Stimulated activated CD8-positive, alpha-beta memory T cell treated with anti-CD3 and anti-CD28 coated beads, Interleukin-2, amount 100 ng/mL, for 1 hour (primary cell): ENCODE measurements at places on chromosomes 5 and 9.

GRCh38 chr9:133113949-133114885, 6.8 kb downstream of the RALGDS start:
- no peak for DNase-seq

GRCh38 chr9:88742483-88742882, 207.5 kb downstream of the NXNL2 start:
- DNase-seq, result no peak

DNA sequence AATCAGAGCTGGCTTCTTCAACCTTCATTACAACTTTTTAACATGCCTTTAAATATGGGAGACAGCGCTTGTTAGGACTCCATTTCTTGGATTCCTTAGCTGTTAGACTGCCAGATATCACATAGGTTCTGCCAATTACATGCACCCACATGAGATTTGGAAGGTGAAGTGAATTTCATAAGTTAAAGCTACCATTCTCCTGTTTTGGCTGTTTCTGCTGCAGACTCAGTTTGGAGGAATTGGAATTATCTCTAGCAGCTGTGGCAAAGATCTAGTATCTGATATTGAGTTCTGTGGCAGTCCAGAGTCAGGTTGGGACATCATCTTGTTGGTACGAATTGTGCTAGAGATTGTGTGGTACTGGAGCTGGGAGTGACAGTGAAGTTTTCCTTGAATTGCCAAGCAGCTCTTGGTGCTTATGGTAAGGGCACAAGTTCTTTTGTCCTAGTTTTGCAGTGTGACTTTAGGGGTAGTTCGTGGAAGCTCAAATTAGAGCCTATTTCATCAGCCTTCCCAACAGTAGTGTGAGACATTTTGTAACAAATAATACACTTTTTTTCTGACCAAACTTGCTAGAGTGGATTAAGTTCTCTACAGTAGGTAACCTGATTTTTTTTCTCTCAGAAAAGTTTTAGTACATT, 9.1 kb upstream of the PJA2 start:
- no peak for DNase-seq

DNA sequence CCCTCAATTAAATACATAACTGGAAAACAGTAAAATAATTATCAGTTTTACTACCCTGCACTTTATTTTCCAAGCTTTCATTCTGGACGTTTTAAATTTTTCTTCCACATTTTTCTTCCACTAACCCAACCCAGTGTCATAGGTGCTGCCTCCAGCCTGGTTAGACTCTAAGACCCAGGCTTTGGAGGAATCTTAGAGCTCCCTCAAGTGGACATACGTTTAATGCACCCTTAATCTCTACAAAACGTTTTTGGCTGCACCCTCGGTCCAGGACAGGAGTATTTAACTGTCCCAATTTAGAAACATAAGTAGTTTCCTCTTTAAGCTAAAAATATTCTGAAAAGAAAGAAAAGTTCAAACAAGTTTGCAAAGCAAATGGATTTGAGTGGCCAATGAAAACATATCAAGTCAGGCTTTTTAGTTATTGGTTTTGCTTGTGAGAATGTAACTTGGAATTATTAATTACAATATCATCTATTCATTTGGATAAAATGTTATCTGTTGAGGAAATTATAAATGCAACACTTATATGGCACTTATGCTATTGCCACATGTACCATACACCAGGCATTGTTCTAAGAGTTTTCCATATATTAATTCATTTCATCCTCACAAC, 38.9 kb downstream of the CDH6 start:
- no peak for DNase-seq

DNA sequence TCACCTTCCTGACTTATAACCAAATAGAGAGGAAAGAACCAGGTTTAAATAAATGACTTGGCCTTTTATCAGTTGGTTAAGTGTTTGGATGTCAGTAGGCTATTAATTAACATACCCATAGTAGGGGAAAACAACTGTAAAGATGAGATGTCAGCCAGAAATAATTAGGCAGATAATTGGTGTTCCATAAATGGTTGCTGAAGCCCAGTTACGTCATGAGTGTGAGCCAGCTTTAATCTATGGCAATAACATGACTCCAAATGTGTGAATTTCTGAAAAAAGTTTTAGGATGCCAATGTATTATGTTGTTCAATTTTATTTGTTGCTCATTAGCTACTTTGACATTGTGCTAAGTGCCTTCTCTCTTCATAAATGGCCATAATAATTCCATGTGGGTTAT, 180.5 kb downstream of the FBXL7 start:
- DNase-seq, result no peak

- DNase-seq, result no peak
These were observed 23.4 kb downstream of the EHMT1 start for GRCh38 chr9:137642118-137642601.

DNA sequence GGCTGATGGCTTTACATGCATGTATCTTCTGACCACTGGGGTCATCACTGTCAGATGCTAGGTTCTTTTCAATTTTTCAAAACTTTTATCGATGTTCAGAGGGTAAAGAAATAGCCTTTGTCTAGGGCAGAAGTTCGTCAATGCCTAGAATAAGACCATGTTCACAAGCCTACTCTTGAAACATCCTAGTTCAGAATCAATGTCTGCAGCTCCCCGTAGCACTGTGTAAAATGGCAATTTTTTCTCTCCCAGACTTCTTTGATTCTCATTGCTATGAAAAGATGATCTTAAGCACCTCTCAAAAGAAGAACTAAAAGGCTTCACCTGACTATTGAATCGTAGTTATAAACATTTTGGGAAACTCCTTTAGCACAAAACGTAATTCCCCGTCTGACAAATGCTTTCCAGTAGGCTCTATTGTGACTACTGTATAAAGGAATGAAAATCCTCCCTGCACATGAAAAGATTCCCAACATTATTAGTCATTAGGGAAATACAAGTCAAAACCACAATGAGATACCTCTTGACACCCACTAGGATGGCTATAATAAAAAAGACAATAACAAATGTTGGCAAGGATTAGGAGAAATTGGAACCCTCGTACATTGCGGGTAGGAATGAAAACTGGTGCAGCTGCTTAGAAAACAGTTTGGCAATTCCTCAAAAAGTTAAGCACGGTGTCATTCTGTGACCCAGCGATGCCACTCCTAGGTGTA, 263.5 kb downstream of the ARHGAP26 start:
- no peak for DNase-seq

GRCh38 chr9:68762570-68762969, 57.5 kb downstream of the PIP5K1B start:
- no peak for DNase-seq

DNA sequence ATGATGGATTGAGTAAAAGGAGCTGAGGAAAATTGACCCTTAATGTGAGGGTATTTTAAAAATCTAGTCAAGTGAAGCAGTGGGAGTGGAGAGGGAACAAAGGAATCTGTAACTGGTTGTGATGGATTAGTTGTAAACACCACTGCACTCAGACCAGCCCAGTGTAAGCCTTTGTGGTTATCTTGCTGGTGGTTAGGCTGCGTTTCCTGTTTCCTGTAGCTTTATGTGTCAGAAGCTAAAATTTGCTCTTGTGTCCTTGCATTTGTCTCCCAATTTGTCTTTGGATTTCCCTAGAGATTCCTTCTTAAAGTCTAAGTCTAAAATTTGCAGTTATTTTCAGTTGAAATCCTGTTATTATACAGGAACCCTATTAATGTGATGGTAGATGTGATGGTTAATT, 6.3 kb downstream of the IFNA21 start:
- DNase-seq, result no peak

DNA sequence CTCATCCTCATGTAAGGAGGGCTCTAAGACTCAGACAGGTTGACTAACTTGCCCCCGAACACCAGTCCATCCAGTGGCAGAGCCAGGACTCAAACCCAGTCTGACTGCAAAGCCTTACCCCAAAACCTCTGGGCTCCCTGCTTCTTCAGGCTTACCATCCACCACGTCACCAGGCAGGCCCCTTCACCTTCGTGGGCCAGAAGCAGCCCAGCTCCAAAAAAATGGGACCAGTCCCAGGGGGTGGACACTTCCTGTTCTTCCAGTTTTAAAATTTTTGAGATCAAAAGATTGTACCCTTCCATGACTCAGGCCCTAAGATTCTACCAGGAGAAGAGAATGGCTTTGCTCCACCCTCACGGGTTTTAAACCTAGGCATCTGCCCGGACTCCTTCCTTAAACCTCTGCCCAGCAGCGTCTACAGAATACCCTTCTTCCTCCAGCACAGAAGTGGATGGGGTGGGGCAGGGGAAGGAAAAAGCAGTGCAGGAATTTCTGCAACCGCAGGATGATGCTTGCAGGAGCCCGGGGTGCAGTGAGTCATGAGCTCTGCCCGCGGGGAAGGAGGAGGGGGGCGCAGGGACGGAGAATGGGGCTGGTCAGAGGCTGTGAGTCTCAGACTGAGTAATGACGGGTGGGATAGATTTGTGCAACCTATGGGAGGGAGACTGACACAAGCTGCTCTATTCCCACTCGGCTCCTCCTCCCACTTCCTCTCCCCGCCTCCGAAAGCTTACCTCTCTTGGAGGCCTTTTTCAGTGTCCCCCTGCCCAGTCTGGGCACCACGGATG, 50.4 kb upstream of the STXBP1 start:
- no peak for DNase-seq

DNA sequence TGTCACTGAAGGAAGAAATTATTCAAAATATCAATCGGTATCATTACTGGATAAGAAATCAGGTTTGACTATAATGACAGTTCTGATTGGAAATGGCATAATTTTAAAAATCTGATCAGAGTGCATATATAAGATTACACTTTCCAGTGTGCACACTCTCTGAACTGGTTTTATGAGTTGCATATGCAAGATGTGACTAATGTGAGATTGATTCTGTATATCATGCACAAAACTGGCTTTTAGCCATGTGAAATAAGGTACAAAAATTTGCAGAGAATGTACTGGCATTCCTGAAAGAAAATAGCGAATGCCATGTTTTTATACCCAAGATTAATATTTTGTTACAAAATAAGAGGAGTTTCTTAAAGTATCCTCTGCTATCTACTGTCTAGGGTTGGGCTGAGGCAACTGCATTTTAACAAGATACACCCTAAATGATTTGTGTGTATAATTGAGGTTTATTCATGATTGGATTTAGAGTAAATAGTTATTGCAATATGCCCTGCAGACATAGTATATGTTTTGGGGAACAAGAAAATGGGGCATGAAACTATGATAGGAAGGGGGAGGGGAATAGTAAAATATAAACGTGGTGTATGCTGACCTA, 70.7 kb downstream of the LNPEP start:
- DNase-seq, result no peak

GRCh38 chr9:35415402-35416097, 74.4 kb upstream of the RUSC2 start:
- DNase-seq, result no peak

- DNase-seq, result no peak
These were observed 837.2 kb downstream of the EFNA5 start for GRCh38 chr5:106833517-106833916.

DNA sequence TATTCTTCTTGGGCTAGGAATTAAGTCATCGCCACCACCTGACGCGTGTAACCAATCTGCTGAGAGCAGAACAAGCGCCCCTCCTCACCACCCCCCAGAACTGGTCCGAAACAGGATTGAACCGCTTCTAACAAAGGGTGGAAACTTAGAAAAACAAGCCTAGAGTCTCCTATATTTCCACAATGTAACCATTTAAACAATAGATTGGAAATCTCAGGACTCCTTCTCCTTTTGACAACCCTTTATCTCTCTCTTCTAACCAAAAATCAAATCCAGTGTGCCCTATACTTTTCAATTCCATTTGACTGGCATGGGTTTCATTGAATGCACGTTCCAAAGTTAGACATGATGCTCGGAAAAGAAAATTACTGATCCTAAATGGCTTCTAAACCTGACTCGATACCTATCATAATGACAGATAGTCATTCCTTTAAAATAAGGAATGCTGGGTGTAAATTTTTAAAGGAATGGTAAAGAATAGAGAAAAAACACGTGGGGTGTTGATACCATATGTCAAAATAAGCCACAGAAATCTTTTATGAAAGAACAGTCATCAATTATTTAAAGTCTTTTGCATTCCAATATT, 1.2 kb downstream of the ARRDC3 start:
- DNase-seq, result peak; percentile 52

- DNase-seq, result no peak
These were observed 442.2 kb upstream of the MPDZ start for GRCh38 chr9:13721481-13722235.

GRCh38 chr9:135478191-135478590, 1.4 kb upstream of the PPP1R26 start:
- DNase-seq, result no peak

DNA sequence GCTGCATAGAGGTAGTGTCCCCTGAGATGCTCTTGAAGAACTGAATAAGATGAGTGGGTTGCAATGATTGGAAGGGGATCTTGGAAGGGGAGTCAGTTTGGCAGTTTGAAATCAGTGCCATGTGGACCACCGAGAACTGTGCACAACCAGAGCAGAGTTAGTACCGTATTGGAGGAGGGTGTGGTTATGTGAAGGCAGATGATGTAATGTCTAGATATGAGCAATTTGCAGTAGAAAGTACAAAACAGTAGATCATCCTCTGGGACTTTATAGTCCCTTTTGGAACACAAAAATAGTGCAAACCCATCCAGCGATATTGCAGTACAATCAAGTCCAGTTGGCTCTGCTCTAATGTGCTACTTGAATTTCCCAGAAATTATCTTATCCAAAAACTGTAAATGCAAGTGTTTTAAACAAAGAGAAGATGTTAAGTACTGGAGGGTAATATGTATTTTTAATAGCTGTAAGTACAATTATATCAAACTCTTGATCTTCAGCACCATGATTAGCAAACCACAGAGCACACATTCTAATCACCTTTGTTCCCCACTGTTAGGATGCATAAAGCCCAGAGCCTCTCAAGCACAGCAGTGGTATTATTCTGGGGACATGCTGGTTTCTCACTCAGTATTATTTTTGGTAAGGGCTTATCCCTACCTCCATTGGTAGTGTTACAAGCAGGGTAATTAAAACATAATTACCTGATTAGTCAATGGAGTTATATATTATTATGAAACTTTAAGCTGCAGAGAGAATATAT, 41.5 kb downstream of the MEGF10 start:
- DNase-seq, result no peak

DNA sequence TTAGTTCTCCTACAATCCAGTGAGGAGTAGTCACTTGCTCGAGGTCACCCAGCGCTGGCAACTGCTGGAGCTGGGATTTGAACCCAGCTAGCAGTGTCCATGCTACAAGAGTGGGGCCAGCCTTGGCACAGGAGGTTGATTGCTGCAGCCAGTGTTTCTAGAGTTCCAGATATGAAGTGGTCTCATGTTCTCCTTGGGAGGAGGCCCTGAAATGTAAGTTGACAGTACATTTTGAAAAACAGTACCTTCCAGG, 802 bp downstream of the CCDC107 start:
- no peak for DNase-seq

- DNase-seq, result no peak
These were observed 439.1 kb downstream of the RAB3C start for GRCh38 chr5:59021837-59022514.
